Left hindlimb (tissue), 1 donor: ENCODE measurements at places on chromosomes 1 and 21.

DNA sequence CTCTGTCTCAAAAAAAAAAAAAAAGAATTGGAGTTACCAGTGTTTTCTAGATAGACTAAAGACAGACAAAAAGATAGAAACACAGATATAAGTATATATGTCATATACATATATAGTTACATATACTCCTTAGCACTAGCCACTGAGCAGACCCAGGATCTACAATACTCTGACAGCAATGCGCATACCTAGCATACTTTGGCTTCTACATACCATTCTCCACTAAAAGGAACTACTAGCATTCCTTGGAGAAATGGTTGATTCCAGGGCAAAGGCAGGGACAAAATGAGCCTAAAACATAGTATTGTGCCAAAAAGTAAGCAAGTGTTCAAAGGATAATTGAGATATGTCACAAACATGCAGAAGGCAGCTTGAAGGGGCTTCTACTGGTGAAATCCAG, 22.7 kb downstream of the SYNJ1 start:
- no peak for DNase-seq

DNA sequence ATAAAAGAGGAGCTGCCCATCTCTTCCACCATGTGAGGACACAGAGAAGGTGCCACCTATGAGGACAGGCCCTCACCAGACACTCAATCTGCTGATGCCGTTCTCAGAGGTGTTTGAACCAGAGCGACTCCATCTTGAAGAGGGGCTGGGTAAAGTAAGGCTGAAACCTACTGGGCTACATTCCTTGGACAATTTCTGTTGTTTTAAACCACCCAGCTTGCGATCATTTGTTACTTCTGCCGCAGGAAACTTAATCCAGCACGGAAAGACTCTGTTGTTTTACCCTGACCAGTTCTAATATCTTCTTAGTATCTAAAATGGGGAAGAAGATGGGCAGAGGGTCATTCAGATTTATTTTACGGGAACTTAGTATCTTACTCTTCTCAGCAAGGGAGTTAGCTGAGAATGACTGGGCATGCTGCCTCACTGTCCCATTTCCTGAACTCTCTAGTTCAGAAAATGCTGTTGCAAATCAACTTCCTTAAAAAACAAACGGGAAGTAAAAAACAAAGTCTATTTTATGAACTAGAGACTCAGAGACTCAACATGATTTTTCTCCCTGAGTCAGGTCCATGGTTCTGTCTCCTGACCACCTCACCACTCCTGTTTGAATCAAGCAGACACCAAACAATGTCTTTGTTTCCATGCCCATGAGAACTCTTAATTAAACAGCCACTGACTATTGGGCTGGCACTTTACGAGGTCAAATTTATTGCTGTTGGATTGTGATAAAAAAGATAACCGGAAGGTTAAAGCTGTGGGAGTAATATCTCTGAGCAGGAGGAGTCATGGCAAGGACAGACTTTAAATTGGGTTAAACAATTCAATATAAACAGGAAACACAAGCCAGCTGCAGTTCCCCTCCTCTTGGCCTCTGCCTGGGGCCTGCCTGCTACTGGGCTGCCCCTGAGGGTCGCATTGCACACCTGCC, 23.8 kb upstream of the IFNAR1 start:
- DNase-seq = no peak

DNA sequence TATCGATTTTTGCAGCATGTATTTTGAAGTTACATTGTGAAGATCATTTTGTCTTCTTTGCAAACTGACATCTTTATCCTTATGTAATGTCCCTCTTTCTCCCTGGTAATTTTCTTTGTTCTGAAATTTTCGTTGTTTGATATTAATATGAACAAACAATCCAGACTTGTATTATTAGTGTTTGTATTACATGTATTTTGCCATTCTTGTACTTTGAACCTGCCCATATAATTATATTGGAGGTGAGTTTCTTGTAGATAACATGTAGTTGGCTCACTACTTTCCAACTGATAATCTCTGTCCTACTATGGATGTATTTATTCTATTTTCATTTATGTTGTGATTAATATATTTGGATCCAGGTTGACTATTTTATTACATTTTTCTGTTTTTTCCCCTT, 27.1 kb downstream of the OBSCN start:
- no peak for DNase-seq

GRCh38 chr1:34740161-34740868, 14.5 kb upstream of the GJB5 start:
- no peak for DNase-seq

- DNase-seq = no peak
Observed at GRCh38 chr21:41425588-41425953, 468 bp upstream of the MX1 start.

GRCh38 chr1:177847843-177848242, 122.0 kb downstream of the SEC16B start:
- no peak for DNase-seq

- DNase-seq = no peak
Observed at GRCh38 chr1:102174259-102174863, 177.6 kb upstream of the OLFM3 start.

DNA sequence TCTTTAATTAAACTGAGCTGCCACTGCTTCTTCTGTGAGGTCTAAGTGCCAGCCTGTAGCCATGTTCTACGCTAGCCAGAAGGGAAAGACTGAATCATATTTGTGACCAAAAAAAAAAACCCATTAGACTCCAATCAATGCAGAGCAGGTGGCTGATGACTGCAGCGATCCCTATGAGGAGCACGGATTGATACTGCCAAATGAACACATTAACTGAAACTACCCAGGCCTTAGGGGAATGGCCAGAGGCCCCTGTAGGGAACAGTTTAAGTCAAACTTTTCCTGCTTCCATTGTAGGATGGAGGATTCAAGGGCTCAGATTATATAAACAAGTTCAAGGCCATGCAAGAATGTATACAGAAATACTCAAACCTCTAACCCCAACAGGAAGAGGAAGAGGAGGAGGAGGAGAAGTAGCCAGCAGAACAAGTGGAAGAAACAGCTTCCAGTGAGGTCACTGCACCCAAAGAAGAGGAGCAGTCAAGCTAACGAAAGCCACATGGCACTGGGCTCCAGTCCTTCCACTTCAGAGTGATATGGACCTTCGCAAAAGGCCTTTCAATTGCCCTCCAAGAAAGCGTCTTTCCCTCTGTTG, 328.3 kb downstream of the SMYD3 start:
- no peak for DNase-seq

GRCh38 chr1:181101581-181102226, 13.2 kb downstream of the IER5 start:
- DNase-seq = no peak

- DNase-seq = peak; percentile 84
Observed at GRCh38 chr1:227728059-227728891, 6.8 kb downstream of the JMJD4 start.

- no peak for DNase-seq
Observed at GRCh38 chr1:65691972-65692371, 100.7 kb upstream of the PDE4B start.

- DNase-seq = no peak
Observed at GRCh38 chr1:202234331-202235002, 40.9 kb downstream of the LGR6 start.

- DNase-seq = no peak
Observed at GRCh38 chr1:208202333-208202995, 41.7 kb downstream of the PLXNA2 start.

DNA sequence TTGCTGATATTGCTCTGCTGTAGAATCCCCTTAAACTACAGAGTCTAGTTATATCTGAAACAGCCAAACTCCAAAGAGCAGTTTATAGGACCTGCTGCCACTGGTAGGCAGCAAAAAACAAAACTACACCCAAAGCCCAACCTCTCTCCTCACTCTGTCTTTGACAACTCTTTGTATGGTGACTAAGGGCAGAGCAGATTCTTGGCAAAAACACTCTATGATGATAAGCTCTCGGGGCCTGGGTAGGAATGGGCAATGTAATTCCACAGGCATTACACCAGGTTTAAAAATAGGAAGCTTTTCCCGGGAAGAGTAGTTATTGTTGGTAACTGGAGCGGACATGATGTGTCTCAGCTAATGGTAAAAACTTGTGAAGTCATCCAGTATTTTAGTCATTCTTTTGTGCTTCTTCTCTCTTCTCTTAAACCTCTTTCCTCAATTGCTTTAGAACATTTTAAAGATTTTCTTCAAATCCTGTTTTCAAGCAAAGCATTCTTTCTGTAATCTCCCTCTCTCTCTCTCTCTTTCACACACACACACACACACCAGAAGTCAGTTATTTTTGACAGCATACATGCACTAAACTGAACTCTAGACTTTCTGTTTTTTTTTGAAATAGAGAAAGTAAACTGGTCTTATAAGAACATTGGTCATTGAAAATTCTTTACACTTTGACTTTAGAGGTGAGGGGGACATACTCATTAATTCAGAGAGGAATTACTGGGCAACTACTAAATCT, 193.5 kb downstream of the PAPPA2 start:
- no peak for DNase-seq

- no peak for DNase-seq
Observed at GRCh38 chr1:201125019-201125418, 2.0 kb downstream of the ASCL5 start.

GRCh38 chr1:166391279-166392066, 224.7 kb upstream of the FAM78B start:
- no peak for DNase-seq

- no peak for DNase-seq
Observed at GRCh38 chr1:147618077-147618569, 52.2 kb downstream of the ACP6 start.

DNA sequence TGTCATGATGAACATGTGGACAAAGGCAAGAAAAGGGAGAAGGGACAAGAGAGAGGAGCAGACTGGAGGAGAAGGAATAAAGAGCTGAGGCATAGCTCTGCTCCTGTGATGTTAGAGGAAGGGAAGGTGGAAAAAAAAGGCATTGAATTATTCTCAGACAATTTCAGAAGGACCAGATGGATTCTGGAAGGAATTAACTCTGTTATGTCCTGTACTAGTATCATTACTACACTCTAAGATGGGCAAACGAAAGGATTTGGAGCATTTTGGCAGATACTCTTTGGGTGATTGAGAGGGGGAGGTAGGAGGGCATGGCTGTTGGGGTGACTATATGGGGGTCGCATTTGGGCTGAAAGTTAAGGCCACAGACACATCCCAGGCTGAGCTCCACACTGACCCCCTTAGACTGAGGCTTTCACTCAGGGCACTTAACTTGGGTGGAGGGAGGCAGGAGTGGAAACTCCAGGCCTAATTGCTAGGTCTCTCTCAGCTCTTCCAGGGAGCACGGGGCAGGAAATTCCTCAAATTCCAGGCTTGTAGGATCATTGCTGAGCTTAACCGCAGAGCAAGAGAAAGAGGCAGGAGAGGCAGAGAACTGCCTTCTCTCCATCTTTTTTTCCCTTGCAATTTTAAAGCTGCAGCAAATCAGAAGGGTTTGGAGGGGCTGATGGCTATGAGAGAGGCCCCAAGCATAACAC, 25.9 kb downstream of the KIRREL1 start:
- peak; percentile 91 for DNase-seq

- no peak for DNase-seq
Observed at GRCh38 chr1:226560243-226560642, 11.7 kb downstream of the STUM start.

DNA sequence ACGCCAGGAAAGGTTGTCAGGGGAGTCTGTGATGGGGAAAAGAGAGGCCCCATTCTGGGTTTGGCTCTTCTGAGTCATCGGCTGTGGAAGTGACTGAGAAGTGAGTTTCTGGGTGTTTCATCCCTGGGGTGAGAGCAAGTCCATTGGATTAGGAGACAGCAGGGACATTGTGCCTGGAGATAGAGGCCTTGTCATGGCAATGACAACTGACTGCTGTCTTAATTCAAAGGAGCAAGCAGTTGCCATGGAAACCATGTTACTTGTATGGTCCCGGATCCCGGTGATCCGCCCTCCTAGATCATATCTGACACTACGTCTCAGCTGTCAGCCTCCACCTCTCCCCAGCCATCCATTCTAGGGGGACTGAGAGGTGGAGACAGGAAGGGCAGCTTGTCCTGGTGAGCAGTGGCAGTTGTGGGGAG, 34.4 kb downstream of the KIAA0040 start:
- DNase-seq = no peak

GRCh38 chr1:6419397-6419803, 319 bp downstream of the HES2 start:
- no peak for DNase-seq

DNA sequence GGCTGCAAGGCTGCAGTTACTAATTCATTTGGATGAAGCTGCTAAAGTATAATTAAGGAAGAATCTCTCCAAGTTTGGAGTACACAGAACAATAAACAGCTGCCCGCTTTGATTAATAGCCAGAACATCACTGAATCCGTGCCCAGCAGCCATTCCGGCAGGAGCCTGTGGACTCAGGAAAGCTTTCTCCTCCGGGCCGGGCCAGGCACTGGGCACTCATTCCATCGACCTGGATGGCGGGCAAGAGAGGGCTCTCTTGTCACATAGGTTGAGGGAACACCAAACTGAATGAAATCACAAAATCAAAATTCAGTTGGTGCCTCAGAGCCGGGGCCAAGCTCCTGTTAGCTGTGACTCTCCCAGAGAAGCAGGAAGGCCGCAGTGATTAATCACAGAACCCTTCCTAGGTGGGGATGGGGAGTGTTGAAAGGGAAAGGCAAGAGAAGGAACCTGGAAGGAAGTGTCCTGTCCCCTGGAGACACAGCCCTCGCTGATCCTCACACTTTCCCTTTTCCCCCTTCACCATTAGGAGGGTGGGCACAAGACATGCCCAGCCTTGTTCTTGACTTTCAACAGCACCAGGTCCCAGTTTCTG, 306.7 kb downstream of the NPHP4 start:
- DNase-seq = no peak

GRCh38 chr1:203765029-203765837, at the start of gene LAX1:
Gene LAX1 (plus strand): TSS chr1:203765183. CDS start chr1:203765566, 383 bp downstream.
- no peak for DNase-seq

- DNase-seq = no peak
Observed at GRCh38 chr1:173473599-173474011, 3.5 kb upstream of the PRDX6 start.

- no peak for DNase-seq
Observed at GRCh38 chr1:220884109-220884980, 5.1 kb downstream of the HLX start.

DNA sequence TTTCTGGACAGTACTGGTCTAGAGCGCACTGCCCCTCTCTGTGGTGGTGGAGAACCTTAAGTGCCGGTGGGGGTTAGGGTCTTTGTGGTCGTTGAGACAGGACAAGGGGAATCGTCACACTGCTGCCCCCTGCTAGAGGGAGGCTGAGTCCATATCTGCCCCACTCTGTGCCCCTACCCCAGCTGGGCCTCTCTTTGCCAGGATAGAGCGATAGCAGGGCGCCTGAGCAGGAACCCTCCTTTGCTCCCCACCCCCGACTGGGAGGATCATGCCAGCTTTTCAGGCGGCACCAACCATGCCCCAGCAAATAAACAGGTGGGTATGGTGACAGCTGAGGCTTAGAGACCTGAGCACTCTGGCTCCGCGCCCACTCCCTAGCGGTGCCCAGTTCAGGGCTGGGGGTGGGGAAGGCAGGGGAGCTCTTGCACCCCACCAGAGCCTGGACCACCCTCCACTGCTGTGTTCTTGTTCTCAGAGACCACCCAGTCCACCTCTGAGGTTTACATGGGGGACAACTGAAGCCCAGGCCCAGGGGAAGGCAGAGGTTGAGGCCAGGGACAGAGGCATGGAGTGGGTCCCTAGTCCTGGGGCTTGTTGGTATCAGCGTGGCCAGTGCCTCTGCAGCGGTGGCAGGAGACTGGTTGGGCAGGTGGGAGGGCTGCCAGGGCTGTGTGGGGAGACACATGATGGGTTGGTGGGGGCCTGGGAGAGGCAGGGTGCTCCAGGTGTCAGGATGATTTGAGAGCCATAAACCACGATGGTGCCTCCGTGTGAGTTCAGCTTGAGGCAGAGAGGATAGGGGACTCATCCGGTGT, 1.6 kb downstream of the PADI2 start:
- DNase-seq = no peak

- DNase-seq = no peak
Observed at GRCh38 chr1:153577138-153577537, 11.5 kb upstream of the S100A2 start.
